ENCODE measurements at places on chromosomes 13 and 19.

DNA sequence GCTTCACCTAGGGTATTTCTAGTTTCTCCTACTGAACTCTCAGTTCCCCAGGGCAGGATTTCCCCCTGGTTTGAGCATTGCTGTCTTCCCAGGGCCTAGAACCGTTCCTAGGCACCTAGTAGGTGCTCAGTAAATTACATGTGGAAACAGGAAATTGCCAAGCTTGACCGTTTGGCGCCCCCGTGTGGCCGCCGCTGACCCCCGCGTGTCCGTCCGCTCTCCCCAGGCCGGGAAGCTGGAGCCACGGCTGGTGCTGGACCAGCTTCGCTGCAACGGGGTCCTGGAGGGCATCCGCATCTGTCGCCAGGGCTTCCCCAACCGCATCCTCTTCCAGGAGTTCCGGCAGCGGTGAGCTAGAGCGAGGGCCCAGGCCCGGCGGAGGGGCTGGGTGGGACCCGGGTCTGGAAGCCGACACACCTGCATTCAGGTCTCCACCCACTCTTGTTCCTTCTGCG is 55.5 kb downstream of the MYH14 start:
- H3K27ac ChIP-seq = no peak overlapping the region
- peak; percentile 35 for DNase-seq
- H3K36me3 ChIP-seq = no peaks in the 10 kb centered on the region

DNA sequence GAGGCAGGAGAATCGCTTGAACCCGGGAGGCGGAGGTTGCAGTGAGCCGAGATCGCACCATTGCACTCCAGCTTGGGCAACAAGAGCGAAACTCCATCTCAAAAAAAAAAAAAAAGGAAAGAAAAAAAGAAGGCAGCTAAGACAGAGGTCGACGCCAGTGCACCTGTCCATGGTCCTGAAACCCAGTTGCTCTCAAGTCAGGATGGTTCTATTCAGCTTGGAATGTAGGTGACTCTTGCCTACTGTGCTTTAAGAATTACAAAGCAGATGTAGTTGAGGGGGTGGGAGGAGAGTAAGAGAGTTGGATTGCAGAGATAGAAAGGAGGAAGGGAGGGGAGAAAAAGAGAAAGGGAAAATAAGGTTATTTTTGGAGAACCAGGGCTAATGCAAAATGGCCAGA is 18.7 kb downstream of the CACNG7 start:
- no peaks in the 10 kb centered on the region for H3K36me3 ChIP-seq
- peaks cover 3% of the 10 kb centered on the region for H3K27me3 ChIP-seq
- no peak overlapping the region for H3K4me3 ChIP-seq
- no peak overlapping the region for H3K27ac ChIP-seq

DNA sequence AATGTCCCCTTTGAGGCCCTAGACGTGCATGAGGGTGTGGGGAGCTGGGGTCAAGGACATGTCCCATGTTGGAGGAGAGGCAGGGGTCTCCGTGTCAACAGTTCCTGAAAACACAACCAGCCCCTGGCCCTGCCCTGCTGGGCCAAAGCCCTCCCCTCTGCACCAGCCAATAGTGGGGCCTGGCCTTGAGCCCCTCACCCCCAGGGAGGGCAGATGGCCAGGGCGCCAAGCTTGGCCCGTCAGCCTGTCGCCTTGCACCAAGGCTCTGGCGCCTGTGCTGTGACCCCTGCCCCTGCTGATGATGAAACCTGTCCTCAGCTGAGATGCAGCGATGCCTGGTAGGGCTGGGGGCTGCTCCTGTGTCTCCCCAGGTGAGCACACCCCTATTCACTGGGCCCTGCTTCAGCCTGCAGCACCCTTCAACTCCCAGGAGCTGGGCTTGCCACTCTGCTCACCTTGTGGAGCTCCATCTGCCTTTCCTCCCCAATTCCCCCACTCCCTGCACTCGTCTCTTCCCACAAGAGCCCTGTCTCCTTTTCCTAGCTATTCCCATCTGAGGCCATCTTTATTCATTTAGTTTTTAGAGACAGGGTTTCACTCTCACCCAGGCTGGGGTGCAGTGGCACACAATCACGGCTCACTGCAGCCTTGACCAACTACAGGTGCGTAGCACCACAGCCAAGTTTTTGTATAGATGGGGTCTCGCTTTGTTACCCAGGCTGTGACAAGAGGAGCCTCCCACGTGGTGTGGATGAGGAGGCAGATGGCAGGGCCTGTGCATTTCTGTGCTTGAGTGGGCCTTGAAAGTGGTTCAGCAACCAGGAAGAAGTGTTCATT is 2.1 kb upstream of the HAMP start:
- H3K4me1 ChIP-seq = peaks cover 4% of the 10 kb centered on the region
- H3K27ac ChIP-seq = no peak overlapping the region
- peaks cover 5% of the 10 kb centered on the region for H3K36me3 ChIP-seq

- no peak overlapping the region for H3K4me3 ChIP-seq
- H3K27me3 ChIP-seq = no peaks in the 10 kb centered on the region
- no peaks in the 10 kb centered on the region for H3K4me1 ChIP-seq
Measured at GRCh38 chr13:86710896-86711295, 911.7 kb upstream of the SLITRK6 start.

- no peaks in the 10 kb centered on the region for H3K36me3 ChIP-seq
- no peaks in the 10 kb centered on the region for H3K4me1 ChIP-seq
- no peak overlapping the region for H3K27ac ChIP-seq
- no peak for DNase-seq
Measured at GRCh38 chr13:85367887-85368286, 431.3 kb downstream of the SLITRK6 start.

DNA sequence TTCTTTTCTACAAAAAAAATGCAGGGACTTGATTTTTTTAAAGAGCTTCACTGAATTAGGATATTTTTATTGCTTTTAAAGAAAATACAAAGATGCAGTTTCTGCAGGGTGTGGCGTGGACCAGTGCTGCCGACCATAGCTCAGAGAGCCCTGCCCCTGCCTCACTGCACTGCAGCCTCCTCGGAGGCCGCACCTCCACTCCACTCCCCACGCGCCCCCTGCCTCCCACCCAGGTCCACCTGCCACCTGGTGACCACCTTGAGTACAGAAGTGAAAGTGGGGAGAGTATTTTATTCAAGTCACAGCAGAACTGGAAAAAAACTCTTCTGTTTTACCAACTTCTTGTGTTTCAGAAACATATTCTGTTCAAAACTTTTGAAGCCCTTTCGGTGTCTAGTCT is 7.9 kb upstream of the F7 start:
- H3K36me3 ChIP-seq = no peaks in the 10 kb centered on the region
- no peaks in the 10 kb centered on the region for H3K27me3 ChIP-seq
- no peak for DNase-seq
- no peaks in the 10 kb centered on the region for H3K4me1 ChIP-seq
- no peak overlapping the region for H3K27ac ChIP-seq
- no peak overlapping the region for H3K4me3 ChIP-seq

GRCh38 chr19:1085676-1086442 is 9.3 kb downstream of the POLR2E start:
- no peak overlapping the region for H3K4me3 ChIP-seq
- DNase-seq = no peak
- H3K36me3 ChIP-seq = peaks cover 48% of the 10 kb centered on the region

GRCh38 chr19:33556261-33556660 is 34.7 kb upstream of the PEPD start:
- no peaks in the 10 kb centered on the region for H3K4me1 ChIP-seq
- no peak overlapping the region for H3K4me3 ChIP-seq
- DNase-seq = no peak
- peaks cover 6% of the 10 kb centered on the region for H3K27me3 ChIP-seq

GRCh38 chr13:76647550-76647949 is 238.7 kb downstream of the KCTD12 start:
- H3K4me3 ChIP-seq = no peak overlapping the region
- no peak overlapping the region for H3K27ac ChIP-seq
- H3K27me3 ChIP-seq = peaks cover 14% of the 10 kb centered on the region
- DNase-seq = no peak

- H3K4me3 ChIP-seq = peak overlapping the region; percentile 42
- H3K36me3 ChIP-seq = peaks cover 73% of the 10 kb centered on the region
- H3K27ac ChIP-seq = peak overlapping the region; percentile 100
- no peak for DNase-seq
- H3K27me3 ChIP-seq = no peaks in the 10 kb centered on the region
- peaks cover 64% of the 10 kb centered on the region for H3K4me1 ChIP-seq
Measured at GRCh38 chr19:21023901-21024300, 3.4 kb downstream of the ZNF430 start.

DNA sequence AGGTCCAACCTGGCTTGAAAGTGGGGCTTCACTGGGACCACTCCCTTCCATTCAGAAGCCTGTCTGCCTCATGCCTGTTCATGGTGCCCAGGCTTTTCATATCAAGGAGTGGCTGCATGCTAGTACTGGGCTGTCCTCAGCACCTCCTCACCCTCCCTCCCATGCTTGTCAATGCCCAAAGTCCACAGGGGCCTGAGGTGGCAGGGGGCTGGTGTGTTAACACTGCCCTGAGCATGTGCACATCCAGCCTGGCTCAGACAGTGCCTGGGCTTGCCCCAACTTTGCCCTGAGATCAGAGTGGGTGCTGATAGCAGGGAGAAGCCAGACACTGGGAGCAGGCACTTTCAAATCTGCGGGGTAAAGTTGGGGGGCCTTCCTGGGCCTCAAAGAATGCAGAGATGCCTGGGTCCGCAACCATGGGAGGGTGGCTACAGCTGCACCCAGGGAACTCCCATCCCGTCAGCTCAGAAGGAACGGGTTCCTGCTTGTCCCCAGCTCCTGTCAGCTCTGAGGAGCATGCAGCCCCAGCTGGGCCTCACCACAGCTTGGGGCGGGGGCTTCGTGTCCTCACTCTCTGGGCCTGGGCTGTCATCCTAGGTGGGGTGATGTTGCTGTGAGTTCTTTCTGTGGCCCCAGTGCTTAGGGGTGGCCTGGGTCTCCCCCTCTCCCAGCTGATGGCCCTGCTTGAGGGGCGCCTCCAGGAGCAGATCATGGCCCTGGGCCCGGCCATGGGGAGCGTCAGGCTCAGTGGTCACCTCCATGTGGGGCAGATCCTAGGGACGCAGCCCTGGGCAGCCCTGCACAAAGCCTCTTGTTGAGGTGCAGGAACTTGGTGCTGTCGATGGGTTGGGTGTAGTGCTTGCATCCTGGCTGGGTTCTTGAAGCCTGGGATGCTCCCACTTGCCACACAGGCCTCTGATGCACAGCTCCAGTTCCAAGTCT is 830.6 kb upstream of the SLITRK5 start:
- no peak for DNase-seq
- H3K4me3 ChIP-seq = no peak overlapping the region
- H3K27ac ChIP-seq = no peak overlapping the region
- H3K4me1 ChIP-seq = no peaks in the 10 kb centered on the region

GRCh38 chr19:35911790-35912189 is 3.7 kb upstream of the TYROBP start:
- H3K4me3 ChIP-seq = no peak overlapping the region
- H3K27me3 ChIP-seq = no peaks in the 10 kb centered on the region
- peak; percentile 34 for DNase-seq
- H3K27ac ChIP-seq = no peak overlapping the region
- no peaks in the 10 kb centered on the region for H3K36me3 ChIP-seq

DNA sequence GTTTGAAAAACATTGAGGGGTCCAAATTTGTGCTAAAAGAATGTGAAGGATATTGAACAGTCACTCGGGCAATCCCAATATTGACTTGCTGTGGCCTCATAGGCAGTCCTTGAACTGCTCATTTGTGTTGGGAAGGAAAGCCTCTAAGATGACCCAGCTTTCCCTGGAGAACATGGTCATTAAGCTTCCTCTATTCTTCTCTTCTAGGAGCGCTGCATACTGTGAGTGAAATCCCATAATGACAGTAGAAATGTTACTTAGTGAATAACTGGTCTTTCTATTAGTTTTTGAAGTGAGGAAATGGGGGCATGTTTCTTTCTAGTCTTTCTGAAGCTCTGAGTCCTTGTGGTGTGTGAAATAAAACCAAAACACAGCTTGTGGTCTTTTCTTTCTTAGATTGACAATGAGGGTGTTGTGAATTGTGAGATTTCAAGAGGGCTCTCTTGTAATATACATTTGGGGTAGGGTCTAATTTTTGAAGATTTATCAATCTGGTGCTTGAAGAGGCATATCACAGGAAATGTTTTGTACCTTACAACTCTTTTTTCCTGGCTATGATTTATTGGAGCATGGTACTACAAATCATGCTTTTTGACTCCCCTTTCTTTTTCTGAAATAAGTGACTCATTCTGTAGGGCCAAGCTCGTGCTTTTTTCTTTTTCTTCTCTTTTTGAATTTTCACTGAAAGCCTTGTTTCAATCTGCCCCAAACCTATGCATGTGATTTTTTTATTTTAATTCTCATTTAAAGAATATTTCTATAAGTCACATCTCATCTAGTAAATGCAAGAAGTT is 250.8 kb downstream of the OXGR1 start:
- H3K4me3 ChIP-seq = no peak overlapping the region
- no peak for DNase-seq
- no peaks in the 10 kb centered on the region for H3K27me3 ChIP-seq
- no peak overlapping the region for H3K27ac ChIP-seq
- H3K4me1 ChIP-seq = no peaks in the 10 kb centered on the region
- H3K36me3 ChIP-seq = no peaks in the 10 kb centered on the region

DNA sequence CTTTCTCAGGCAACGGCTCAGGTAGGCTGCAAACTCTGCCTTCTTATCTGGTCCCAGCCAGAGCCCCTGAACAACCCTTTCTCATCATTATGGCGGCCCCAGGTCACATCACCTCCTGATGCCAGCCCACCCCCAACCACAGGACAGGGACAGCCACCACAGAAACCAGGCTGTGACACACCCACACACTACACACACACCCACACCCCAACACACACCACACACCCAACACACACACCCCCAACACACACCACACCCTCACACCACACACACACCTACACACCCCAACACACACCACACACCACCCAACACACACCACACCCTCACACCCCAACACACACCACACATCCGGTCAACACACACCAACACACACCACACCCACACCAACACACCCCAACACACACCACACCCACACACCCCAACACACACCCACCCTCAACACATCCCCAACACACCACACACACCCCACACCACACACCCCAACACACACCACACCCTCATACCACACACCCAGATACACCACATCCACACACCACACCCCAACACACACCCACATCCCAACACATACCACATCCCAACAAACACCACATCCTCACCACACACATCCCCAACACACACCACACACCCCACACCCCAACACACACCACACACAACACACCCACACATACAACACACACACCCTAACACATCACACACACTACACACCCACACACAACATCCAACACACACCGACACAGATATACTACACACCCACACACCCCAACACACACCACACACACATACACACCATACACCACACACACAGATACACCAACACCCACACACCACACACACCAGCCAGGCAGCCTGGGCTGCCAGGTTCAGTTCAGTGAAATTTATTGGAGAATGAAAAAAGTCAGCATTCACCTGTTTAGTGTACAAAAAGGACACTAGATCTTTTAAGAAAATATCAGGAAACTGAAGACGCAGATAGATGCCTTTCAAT is 4.2 kb upstream of the ISYNA1 start:
- H3K4me3 ChIP-seq = peak overlapping the region; percentile 23
- peak overlapping the region; percentile 69 for H3K27ac ChIP-seq
- no peak for DNase-seq
- no peaks in the 10 kb centered on the region for H3K27me3 ChIP-seq

GRCh38 chr19:55186080-55186479 is 6.0 kb upstream of the SYT5 start:
- no peak for DNase-seq
- no peak overlapping the region for H3K27ac ChIP-seq

All from activated naive CD8-positive, alpha-beta T cell treated with anti-CD3 and anti-CD28 coated beads for 36 hours (primary cell).